ENCODE measurements at places on chromosomes 4 and X.

DNA sequence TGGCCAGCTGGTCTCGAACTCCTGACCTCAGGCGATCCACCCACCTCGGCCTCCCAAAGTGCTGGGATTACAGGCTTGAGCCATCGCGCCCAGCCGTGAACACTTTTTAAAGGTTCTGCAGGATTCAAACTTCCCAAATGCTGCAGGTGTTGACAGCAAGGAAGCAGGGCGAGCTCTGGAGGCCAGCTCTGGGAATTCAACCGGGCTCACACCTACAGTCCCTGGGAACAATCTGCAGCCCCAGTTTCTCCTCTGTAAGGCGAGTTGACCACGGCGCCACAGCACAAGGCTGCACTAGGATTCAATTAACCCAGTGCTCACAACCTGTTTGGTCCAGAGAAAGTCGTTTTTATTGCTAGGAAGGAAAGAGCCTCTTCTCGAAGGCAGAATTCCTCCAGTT, 1.6 kb downstream of the MTNR1A start:
- no peak for DNase-seq

DNA sequence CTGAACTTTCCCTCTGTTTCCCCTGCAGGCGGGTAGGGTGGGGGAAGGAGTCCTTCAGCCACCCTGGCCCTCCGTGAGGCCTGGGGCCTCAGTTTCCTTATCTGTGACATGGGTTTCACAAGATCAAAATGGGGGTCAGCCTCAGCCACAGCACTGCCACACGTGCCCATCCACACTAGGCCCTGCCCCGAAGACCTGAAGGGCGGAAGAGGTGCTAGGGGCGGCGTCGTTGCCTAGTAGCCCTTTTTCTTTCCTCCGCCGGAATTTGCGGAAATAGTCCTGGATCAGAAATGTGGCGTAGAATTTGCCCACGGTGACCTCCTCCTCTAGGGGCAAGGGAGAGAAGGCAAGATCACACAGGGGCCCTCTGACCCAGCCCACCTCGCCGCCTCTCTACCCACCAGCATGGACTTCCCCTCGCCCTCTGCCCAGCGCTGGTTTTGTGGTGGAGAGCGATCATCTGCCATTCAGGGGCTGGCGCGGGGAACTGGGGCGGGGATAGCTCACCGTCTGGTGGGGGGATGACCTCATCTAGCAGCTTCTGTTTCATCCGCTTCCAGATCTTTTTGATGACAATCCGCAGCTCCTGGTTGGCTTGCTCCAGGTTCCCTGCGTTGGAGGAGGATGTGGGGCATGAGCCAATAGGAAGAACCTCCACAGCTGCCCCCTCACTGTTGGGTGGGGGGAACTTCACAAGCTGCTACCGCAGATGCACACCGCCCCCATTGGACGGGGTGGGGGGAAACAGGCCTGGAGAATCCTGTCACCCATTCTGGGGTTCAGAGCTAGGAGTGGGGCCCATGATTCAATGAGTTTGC, 9.7 kb upstream of the SYP start:
- DNase-seq, result no peak

- DNase-seq, result peak; percentile 11
Measured at GRCh38 chr4:164012396-164013027, 518.0 kb downstream of the TMA16 start.

- DNase-seq, result no peak
Measured at GRCh38 chr4:3634894-3635820, 102.9 kb upstream of the LRPAP1 start.

GRCh38 chr4:1113311-1114009, at the start of gene RNF212:
TSS of gene RNF212 (minus strand) at chr4:1113564. CDS start at chr4:1113464, 100 bp downstream.
- peak; percentile 25 for DNase-seq

GRCh38 chr4:134540588-134540987, 339.0 kb upstream of the PABPC4L start:
- DNase-seq, result no peak

GRCh38 chr4:17265139-17265538, 246.8 kb downstream of the QDPR start:
- DNase-seq, result no peak

DNA sequence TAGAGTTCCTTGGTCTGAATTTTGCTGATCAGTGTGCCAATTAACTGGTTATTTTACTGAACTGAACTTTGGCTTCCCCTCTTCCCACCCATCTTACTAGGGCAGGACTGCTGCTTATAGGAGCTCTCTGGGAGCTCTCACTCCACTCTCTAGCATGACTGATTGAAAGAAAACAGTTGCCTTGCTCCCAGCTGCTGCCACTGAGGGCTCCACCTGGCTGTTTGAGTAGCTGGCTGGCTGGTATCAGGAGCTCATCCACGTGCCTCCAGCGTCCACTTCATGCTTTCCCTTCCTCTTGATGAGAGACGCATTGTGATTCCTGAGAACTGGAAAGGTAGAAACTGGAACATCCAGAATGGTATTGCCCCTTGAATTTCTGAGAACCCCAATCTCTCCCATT, 73.0 kb upstream of the KLHL13 start:
- DNase-seq, result no peak
